ENCODE measurements at places on chromosomes 2 and 18.

GRCh38 chr2:69007603-69008002, 5.4 kb upstream of the ANTXR1 start:
- no peak for DNase-seq

DNA sequence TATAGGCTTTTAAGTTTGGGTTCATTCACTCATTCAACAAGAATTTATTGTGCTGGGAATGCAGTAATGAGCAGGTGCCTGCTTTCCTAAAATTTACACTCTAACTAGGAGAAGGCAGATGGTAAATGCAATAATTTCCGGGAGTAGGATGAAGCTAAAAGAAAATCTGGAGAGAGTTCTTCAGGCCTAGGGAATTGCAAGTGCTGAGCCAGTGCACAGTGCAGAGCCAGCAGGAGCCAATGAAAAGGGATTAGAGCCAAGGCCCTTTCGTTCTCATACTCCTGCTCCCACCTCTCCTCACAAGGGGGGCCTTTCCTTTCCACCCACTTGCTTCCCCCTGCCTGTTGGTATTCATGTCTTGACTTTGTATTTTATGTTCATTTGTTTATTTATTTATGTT, 55.1 kb downstream of the CFAP221 start:
- no peak for DNase-seq

- DNase-seq = no peak
Measured at GRCh38 chr2:153575171-153575853, 96.8 kb upstream of the RPRM start.

DNA sequence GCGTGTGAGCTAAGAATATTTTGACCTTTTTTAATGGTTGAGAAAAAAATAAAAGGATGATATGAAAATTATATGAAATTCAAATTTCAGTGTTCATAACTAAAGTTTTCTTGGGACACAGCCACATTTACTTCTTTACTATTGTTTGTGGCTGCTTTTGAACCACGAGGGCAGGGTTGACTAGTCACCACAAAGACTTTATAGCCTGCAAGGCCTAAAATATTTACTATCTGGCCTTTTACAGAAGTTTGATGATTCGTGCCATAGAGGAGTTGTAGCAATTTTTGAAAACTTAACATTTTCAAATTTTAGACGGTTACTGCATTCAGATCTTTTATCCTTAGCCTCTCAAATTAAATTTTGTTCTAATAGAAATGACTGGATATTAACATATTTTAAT, 69.9 kb downstream of the LIMS1 start:
- DNase-seq = peak; percentile 77

DNA sequence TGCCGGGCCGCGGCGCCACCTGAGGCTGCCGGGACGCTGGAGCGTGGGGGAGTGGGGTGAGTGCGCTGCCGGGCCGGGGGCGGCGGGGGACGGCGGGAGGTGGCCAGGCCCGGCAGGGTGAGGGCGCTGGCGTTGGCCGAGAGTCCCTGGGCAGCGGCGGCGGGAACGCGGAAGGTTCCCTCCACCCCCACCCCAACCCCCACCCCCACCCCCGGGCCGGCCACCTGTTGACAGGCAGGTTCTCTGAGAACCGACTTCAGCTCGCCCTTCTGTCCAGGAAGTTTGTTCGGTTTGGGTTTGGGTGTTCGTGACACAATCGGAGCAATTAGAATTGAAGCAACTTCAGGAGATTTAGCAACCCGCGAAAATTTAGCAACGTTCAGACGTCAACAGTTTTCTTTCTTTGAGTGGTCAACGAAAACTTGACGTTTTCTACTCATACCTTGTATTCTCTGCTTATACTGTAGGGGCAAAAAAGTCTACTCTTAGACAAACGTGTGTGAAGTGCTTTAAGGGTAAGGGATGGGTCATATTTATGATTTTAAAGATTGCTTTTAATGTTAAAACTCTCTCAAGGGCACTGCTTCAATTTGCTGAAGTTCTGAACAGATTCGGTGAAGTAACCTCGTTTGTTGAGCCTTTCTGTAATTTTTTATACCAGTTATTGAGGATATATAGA, 9.3 kb downstream of the OTX1 start:
- peak; percentile 42 for DNase-seq

Data from GM23248 (cell line).